ENCODE measurements at places on chromosomes 7 and 10.

- DNase-seq: peak; percentile 76
These were observed at the start of gene PDSS1 for GRCh38 chr10:26697163-26697921. Gene PDSS1 (plus strand): TSS chr10:26697701. CDS start chr10:26697712, 11 bp downstream.

DNA sequence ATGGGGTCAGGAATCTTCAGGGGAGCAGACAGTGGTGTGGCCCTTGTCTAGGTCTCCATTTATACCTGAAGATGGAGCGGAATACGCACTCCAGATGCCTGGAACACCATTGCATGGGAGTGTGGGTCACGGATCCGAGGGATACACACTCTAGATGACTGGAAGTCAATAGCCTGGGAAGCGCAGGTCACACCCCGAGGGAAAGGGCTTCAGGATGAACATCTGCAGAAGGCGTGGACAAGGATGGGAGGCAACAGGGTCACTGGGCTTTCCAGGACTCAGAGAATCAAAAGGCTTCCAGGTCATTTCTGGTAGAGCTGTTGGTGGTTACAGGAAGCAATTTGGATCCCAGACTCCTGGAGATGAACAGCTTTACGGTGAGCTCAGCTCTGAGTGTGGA lies 382.2 kb upstream of the KLF6 start:
- DNase-seq: no peak

GRCh38 chr7:79529214-79529880 lies 75.9 kb upstream of the MAGI2 start:
- DNase-seq: peak; percentile 42

DNA sequence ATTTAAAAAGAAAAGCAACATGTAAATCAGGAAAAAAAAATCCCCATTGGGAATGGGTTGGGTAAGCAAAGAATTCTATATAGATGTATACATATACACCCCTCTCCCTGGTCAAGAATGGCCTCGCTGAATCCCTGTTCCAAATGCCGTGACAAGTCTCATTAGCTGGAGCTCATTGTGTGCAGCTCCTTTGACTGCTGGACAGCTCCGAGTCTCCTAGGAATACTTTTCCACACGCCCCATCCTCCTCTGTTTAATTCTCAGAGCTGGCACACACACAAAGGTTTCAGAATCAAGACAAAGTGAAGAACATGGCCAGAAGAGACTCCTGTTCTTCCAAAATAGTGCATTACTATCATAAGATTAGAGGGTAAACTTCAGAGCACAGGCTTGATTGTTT lies 130.9 kb upstream of the MKLN1 start:
- DNase-seq: no peak

- no peak for DNase-seq
These were observed 40.4 kb upstream of the ABCB5 start for GRCh38 chr7:20574784-20575720.

DNA sequence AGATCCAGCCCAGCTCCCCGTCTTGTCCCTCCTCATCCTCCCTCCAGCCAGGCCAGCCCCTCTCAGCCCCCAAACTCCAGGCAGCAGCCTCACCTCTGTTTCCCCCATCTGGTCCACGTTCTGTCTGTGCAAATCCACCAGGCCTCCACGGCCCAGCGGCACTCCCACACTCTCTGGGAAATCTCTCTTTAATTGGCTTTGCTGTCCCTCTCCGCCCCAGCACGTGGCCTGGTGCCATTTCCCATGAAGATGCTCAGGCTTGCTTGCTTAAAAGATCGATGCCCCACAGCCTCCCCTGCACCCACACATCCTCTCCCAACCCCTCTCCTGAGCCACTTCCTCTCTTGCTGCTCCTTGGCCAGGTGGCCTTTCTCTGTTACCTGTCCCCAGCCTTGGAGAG lies 39.3 kb downstream of the PRF1 start:
- DNase-seq: no peak

DNA sequence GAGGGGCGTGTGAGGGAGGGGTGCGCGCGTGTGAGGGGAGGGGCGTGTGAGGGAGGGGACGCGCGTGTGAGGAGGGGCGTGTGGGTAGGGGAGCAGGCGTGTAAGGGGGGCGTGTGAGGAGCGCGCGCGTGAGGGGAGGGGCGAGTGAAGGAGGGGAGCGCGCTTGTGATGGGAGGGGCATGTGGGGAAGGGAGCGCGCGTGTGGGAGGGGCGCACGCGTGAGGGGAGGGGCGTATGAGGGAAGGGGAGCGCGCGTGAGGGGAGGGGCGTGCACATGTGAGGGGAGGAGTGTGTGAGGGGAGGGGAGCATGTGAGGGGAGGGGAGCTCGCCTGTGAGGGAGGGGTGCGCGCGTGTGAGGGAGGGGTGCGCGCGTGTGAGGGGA lies 19.1 kb downstream of the MXI1 start:
- DNase-seq: peak; percentile 83

DNA sequence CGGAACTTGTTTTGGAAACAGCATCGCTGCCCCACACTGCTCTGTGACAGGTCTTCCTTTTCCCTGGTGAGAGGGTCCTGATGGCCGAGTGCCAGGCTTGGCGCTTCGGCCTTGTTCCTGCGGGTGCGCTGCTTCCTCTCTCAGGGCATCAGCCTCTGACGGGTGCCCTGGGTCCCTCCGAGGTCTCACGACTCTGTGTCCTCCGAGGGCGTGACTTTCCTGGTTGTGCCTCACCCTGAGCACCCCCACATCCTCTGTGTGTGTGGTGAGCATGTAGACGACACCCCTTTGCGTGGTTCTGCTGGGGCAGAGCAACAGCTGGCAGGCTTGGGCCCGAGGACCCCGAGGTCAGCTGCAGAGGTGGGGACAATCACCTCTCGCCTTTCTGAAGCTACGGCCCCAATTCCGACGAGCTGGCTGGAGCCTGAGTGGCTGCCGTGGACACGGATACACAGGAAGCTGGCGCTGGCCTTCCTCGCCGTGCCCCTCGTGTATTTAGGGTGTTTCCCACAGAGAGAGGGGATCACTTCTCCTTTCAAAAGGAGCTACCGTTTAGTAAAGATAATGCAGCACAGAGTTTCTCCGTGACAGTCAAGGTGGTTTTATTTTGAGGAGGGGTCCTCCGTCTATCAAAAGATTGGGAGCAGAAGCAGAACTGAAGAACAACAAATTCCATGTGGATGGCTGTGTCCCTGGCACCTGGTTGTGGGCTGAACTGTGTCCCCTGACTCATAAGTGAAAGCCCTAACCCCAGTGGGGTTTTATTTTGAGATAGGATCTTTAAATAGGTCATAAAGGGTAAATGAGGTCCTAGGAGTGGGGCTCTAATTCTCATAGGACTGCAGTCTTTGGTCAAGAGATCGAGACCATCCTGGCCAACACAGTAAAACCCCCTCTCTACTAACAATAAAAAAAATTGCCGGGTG lies 36.2 kb upstream of the PITRM1 start:
- no peak for DNase-seq

- DNase-seq: peak; percentile 59
These were observed 327.1 kb downstream of the GPR158 start for GRCh38 chr10:25501912-25502311.

GRCh38 chr7:103299660-103300059 lies 2.4 kb downstream of the PMPCB start:
- DNase-seq: no peak

DNA sequence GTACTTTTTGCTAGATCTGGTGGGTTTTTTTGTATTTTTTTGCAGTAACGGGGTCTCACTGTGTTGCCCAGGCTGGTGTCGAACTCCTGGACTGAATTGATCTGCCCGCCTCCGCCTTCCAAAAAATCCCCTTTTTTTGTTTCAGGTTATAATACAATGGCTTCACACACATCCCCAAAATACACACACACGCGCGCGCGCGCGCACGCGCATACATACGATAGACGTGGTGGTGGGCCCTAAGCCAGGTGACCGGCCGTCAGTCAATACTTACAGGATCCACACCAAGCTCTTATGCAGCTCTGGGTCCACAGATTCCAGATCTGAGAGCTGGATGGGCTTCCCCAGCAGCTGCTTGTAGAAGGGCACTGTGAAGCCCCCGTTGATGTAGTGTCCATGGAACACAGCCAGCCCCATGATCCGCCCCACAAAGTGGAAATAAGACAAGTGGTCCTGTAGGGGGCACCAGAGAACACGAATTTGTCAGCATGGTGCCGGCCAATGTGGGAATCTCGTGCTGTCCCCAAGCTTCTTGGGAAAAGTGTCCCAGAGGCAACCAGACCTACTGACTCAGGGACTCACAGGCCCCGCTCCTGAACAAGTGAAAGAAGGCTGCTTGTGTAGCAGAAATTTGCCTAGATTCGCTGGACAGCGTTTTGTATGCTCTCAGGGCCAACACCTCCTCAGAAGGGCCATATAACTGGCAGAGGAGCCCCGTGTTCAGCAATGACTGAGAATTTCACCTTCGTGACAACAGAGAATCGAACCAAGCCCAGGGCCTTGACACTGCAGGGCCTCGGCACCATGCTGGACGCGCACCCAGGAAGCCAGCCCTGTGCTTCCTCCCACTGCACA lies 103.6 kb downstream of the SMURF1 start:
- DNase-seq: peak; percentile 91

DNA sequence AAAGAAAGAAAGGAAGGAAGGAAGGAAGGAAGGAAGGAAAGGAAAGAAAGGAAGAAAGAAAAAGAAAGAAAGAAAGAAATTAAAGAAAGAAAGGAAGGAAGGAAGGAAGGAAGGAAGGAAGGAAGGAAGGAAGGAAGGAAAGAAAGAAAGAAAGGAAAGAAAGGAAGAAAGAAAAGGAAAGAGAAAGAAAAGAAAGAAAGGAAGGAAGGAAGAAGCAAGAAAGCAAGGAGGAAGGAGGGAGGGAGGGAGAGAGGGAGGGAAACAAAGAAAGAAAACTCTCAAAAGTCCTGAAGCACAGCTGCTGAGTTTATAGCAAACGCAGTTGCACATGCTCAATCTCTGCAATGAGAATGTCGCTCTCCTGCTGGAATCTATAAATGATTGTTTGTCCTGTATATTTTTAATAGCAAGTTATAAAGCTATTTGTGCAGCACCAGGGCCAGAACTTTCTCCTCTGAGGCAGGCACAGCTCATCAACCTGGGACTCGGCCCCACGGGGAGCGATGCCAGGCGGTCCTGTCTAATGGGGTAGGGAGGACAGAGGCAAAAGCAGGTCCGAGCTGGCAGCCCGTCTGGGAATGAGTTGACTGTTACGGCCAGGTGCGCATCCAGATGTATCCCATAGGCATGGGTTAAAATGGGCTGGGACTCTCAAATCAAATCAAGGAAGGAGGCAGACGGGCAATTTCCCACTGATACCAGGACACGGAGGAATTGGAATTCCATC lies 118.0 kb upstream of the PFKP start:
- DNase-seq: no peak

- no peak for DNase-seq
These were observed 11.9 kb downstream of the PAXIP1 start for GRCh38 chr7:154990964-154991540.

- no peak for DNase-seq
These were observed 469.0 kb upstream of the IGFBP3 start for GRCh38 chr7:46390042-46390441.

DNA sequence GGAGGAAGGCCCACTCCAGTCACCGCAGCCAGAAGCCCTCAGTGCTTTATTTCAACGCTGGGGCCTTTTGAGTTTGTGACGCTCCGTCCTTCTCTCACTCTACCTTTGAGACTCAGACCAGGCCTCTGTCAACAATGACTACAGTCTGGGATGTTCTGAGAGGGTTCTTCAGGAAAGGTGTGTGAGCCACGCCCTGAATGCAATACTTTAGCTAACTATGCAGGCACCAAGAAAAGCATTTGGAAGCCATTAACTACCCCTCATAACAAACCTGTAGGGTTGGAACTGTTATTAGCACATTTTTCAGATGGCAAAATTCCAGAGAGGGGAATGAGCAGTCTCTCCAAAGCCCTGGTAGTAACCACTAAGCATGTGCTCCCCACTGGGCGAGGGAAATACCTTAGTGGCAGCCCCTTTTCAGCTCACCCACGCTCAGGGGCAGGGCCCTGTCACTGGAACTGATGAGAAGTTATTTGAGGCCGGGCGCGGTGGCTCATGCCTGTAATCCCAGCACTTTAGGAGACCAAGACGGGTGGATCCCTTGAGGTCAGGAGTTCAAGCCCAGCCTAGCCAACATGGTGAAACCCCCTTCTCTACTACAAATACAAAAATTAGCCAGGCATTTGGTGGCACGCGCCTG lies 5.7 kb upstream of the ARPC1B start:
- DNase-seq: no peak

- no peak for DNase-seq
These were observed 210.5 kb upstream of the LRGUK start for GRCh38 chr7:133916621-133917020.

- DNase-seq: no peak
These were observed 124.5 kb downstream of the C10orf105 start for GRCh38 chr10:71594934-71595571.

- DNase-seq: no peak
These were observed 17.3 kb downstream of the IL2RA start for GRCh38 chr10:6044751-6045313.

DNA sequence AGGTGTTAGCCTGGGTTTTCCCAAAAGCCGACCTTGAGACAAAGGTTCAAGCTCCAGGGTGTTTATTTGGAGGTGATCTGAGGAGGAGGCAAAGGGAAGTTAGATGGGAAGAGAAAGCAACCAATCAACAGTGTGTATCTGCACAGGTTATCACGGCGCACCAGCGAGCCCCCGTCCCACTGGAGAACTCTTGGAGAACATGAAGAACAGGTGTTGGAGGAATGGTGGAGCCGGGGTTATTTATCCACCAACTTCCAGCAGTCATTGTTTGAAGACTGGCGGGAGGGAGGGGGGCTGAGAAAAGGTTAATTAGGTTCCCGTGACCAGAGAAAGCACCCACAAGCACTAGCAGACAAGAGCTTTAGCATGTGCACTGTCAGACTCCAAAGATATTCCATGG lies 282.5 kb upstream of the FOXK1 start:
- DNase-seq: no peak

DNA sequence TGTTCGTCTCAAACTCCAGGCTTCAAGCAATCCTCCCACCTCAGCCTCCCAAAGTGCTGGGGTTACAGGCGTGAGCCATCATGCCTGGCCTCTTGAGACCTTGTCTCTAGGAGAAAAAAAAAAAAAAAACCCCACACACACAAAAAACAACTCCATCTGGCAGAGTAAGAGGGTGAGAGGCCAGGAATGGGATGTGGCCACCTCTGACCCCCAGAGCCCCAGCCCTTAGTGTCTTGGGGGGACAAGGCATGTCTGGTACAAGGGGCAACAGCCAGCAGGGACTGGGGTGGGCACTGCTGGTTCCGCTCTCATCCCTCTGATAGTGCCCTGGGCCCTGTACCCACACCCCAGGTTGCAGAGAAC lies 15.6 kb upstream of the TNRC18 start:
- no peak for DNase-seq

DNA sequence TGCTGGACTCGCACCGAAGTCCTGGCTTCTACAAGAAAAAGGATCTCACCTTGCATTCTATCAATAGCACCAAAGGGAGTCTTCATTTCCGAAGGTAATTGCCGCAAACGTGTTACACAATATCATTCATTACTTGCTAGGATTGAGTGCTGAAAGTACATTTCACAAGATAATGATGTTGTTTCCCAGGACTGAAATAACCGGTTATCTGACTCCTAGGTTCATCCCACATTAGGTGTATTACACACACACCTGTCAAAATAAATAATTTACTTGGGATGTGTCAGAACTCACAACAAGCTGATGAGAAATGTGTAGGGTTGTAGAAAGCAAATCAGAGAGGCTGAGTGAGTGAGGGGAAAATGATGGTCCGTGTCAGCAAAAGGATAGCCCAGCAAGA lies 219.4 kb upstream of the RHOBTB1 start:
- no peak for DNase-seq
